ENCODE measurements at places on chromosomes 11 and 22.

DNA sequence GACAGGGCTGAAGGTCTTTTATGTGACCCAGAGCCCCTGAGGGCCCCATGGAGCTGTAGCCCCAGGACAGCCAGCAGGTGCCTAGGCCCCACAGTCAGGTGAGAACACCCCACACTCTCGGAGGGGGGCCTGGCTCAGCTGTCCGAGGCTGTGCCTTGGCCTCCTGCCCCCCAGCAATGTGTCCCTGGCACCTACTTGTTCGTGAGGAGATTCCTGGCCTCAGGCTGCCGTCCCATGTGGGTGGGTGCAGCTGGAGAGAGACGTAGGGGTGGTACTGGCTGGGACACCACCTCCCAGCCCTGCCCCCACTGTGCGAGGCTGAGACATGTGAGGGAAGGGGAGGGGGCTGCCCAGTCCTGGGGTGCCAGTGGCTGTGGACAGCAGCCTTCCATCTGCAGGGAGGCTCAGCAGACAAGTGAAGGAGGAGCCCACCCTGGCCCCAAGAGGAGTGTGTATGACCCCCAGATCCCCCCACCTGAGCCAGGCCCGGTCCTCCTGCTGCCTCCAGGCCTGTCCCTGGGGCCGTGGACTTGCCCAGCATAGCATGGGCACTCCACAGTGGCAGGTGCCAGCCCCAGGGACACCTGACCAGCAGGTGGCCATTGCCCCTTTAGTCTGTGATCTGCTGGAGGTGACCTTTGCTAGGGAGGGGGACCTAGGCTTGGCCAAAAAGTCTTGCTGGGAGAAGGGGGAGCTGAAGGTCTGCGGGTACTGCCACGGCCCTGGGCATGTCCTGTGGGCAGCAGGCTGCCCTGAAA is 17.0 kb downstream of the IL17REL start:
- no peak for DNase-seq

DNA sequence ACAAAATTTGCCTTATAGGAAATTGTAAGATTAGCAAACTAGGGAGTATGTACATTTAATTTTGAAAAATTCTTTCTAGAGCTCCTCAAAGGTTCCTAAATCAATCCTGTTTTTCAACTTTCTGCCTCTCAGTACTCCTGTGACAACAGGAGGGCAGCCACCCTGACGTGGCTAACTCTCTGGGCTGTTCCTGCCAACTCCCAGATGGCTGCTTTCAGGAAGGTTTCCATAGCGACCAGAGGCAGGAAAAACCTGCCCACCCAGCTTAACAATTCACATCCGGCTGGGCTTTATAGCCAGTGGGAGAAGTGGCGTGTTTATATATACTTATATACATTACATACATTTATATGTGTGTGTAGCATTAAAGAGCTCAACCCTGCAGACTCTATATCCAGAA is 26.5 kb downstream of the SGSM3 start:
- peak; percentile 83 for DNase-seq

GRCh38 chr11:119438599-119438998 is 15.6 kb upstream of the THY1 start:
- DNase-seq: no peak

DNA sequence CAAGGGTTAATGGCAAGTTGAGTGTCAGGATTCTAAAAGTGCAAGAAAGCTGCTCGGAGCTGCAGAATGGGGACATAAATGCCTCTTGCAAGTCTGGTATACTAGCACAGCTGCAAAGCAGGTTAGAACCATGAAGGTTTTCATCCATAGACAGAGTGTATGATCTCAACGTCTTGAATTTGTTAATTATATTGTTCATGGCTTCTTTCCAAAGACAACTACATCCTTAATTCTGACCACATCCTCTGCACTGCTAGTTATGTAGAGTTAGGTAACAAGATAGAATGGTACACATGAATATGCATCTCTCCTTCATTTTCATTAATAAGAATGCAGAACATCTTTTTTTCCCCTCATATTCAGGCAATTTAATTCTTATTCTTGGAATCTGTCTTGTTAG is 34.2 kb downstream of the EXPH5 start:
- DNase-seq: no peak

GRCh38 chr22:26586556-26587325 is 3.2 kb downstream of the TPST2 start:
- DNase-seq: no peak

DNA sequence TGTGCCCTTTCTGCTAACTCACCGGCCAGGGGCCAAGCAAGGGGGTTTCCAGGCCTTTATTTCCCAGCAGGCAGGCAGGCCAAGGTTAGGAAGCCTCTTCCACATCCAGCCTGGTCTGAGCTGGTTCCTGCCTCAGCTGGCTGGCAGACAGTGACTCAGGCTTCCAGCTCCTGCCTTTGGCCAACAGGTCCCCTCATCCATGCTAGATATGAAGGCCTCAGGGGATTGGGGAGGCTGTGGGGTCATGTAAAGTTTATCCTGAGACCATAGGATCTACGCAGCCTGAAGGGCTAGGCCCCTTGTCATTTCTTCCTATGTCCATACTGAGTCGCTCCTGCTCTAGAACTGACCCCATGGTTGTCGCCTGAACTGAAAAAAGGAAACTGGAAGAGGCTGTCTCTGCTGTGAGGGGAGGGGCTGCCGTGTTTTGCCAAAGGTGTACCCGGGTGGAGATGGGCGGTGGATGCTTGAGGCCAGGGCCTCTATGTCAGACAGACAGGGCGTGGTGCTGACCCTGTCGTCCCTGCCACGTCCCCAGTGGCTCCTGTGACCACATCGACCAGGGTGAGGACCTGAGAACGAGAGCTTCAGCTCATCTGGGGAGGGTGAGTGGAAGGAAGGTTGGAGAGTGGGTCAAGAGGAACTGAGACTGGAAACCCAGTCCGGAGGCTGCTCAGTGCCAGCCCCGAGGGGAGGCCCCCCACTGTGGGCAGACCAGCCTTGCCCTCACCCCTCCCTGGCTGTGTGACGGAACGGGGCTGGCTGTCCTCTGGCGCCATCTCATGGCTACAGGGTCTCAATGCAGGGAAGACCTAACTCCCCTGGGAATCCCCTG is 17.0 kb downstream of the P2RY6 start:
- peak; percentile 90 for DNase-seq

DNA sequence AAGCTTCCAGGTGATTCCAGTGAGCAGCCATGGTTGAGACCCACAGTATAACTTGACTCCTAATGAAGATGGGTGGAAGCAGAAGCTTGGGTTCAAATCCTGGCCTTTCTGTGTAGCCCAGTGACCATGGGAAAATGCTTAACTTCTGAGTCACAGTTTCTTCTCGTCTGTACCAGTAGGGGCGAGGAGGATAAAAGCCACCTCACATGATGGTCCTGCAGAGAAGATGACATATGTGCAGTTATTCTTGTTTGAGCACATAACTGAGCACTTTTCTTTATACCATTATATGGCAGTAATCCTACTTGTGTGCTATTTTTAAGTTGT is 4.9 kb downstream of the TMEM109 start:
- DNase-seq: no peak

DNA sequence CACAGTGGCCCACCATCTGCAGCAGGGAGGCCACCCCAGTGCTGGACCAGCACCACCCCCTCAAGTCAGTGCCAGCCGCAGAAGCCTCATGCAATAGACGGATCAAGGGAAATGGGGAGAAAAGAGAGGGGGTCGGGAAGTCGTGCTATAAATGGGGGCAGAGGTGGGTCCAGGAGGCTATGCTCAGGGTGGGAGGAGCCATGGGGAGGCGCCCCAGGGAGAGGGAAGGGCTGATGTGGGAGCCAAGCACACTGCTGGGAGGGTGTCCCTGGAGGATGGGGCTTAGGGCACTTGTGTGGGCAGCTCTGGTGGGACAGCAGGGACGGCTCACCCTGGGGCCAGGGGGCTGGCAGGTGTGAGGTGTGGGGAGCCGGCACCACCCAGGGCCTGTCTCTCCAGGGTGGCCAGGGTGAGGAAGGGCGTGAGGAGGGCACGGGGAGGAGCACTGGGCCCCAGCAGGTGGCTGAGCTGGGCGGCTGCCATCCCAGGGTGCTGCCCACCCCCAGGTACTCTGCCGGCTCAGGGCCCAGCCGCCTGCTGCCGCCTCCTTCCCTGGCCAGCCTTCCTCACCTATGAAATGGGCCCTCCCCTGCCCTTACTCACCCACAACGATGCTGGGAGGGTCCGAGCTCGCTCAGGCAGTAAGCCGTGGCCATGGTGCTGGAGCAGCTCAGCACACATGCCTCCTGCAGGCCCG is 18.0 kb downstream of the PHLDA2 start:
- no peak for DNase-seq

DNA sequence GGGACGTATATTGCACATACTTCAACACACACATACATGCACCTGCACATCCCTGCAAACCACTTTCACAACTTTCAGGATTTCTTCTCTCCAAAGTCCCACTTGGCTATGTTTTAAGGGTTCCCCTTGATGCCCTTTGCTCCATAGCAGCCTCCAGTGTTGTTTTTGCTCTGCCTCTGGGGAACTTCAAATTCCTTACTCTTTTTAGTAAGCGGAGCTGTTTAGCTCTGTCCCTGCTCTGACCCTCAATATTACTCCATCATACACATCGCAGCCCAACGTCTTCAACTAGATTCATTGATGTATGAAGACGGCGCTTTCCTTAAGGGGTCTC is 18.3 kb downstream of the PRR5L start:
- DNase-seq: no peak

DNA sequence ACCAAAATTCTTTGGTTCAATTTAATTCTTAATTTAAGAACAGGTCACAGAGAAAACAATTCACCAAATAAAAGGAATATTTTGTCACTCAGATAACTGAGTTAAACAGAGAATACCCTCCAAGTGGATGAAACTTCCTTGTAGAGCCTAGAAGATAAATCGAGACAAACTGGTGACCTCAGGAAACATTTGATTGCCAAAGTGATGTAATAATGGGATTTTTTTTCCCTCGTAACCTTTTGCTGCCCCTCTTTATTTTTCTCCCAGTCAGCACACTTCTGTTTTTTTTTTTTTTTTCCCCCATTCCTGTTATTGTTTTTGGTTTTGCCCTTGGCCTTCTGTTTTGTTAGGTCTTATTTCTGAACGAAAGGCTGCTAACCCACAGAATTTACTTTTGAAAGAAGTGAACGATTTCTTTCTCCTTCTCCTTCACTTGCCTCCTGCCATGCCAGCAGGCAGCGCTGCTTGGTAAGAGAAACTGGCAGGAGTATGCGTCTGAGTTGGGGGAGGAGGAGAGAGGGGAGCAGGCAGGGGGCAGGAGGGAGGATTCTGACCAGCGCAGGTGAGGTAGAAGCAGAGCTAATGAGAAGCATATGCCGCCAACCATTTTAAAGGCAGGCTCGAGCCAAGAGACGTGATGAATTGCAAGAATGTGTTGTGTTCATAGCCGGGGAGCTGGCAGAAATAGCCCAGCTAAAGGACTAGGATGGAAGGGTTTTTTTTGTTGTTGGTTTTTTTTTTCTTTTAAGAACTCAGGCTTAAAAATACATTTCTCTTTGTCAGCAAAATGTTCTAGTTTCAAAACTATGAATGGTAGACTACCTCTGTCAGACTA is 121.9 kb upstream of the MTMR2 start:
- peak; percentile 22 for DNase-seq

DNA sequence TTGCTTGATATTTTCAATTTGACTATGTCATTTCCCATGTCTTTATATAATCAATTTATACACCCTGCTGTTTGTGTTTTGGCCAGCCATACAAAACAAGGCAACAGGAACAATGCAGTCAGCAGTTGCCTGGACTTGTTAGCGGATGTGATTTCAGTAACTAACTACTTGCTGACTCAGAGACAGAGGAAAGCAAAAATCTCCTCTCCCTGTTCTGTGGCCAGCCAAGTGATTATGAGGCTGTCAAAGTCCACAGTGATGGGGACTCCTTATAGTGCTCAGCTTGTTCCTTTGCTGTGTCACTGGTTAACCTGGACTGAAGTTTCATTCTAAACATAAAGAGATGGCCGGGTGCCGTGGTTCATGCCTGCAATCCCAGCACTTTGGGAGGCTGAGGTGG is 32.6 kb upstream of the APLP2 start:
- no peak for DNase-seq

- DNase-seq: no peak
Measured at GRCh38 chr11:132728026-132728425, 804.3 kb downstream of the OPCML start.

GRCh38 chr22:48444320-48445112 is 1383.2 kb downstream of the BRD1 start:
- DNase-seq: no peak

- DNase-seq: no peak
Measured at GRCh38 chr11:79269611-79270307, 171.1 kb downstream of the TENM4 start.

DNA sequence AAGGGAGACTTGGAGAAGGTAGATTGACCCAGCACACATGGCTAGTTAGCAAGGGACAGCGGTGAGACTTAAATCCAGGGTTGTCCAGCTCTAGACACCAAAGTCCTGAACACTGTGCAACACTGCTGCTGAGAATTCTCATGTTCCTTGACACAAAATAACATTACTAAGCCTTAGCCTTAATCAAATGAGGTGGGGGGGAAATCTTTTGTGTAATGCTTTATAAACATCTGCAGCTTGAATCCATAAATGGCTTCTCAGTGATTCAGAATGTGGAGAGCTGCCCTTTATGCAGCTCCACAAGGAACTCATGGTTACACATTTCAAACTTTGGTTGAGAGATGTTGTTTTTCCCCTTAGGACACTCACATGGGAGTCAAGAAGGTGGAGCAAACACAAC is 80.0 kb downstream of the CD44 start:
- DNase-seq: no peak

DNA sequence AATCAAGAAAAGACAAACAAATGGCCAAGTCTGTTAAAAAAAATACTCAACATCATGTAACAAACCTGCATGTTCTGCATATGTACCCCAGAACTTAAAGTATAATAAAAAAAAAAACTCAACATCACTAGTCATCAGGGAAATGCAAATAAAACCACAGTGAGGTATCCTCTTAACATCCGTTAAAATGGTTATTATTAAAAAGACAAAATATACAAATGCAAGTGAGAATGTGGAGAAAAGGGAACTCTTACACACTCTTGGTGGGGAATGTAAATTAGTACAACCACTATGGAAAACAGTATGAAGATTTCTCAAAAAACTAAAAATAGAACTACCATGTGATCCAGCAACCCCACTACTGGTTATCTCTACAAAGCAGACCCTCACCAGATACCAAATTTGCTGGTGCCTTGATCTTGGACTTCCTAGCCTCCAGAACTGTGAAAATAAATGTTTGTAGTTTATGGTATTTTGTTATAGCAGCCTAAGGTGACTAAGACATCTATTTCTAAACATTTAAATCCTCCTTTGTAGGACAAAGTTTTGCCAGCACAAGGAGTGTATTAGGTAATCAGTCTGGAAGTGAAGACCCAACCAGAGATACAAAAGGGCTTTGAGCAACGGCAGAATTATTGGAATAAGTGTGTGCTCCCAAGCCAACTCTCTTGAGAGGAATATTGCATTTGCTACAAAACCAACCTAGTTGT is 32.4 kb upstream of the SCUBE2 start:
- no peak for DNase-seq

Measured in D341Med (cell line).